A549 treated with AZD2906 at 1 μM for 4 hours (cell line): ENCODE measurements at places on chromosomes 12 and 14. TPM values are rescaled to one million over a fixed set of nuclear protein-coding genes. Genes with fewer than 3 reads are reported as not detected.

DTX3 gene
- 14.2 to 19.7 TPM (median 18.7 TPM) in 5 replicates for total RNA-seq

LMNTD1 gene
- total RNA-seq: not detected in 5 replicates

RNF34 gene
- total RNA-seq: 37.7 to 42.0 TPM (median 39.6 TPM) in 5 replicates

FNTB gene
- total RNA-seq: 21.7 to 25.6 TPM (median 23.7 TPM) in 5 replicates

DTX1 gene
- total RNA-seq: 0.26 to 0.45 TPM (median 0.36 TPM) in 5 replicates

CLMN gene
- 4.8 to 8.1 TPM (median 6.9 TPM) in 5 replicates for total RNA-seq

GPR162 gene
- total RNA-seq: 0.26 to 0.41 TPM (median 0.33 TPM) in 5 replicates

KCNH3 gene
- total RNA-seq: 1.5 to 2.6 TPM (median 2.2 TPM) in 5 replicates

SLC7A7 gene
- total RNA-seq: 18.9 to 31.0 TPM (median 23.9 TPM) in 5 replicates

SLC35F4 gene
- not detected in 5 replicates for total RNA-seq

BICDL1 gene
- 2.9 to 4.6 TPM (median 4.0 TPM) in 5 replicates for total RNA-seq

MANSC4 gene
- not detected in 5 replicates for total RNA-seq

ADGRD1 gene
- total RNA-seq: 0.42 to 0.75 TPM (median 0.48 TPM) in 5 replicates

FAM222A gene
- total RNA-seq: 3.4 to 5.7 TPM (median 4.6 TPM) in 5 replicates

IL26 gene
- total RNA-seq: not detected in 5 replicates

C1S gene
- 40.4 to 73.4 TPM (median 41.9 TPM) in 5 replicates for total RNA-seq

TMEM179 gene
- 0.29 to 0.54 TPM (median 0.39 TPM) in 5 replicates for total RNA-seq

KLRF1 gene
- not detected in 5 replicates for total RNA-seq

CD163 gene
- 0.03 to 0.06 TPM (median 0.06 TPM) in 3 of 5 replicates, not detected in the others for total RNA-seq

PDZRN4 gene
- 0.02 to 0.03 TPM (median 0.03 TPM) in 3 of 5 replicates, not detected in the others for total RNA-seq

TDRD9 gene
- total RNA-seq: 0.18 to 0.57 TPM (median 0.49 TPM) in 5 replicates

KRT77 gene
- not detected in 5 replicates for total RNA-seq

C2CD5 gene
- total RNA-seq: 10.0 to 13.6 TPM (median 12.8 TPM) in 5 replicates

CBLN3 gene
- 1.0 to 1.7 TPM (median 1.3 TPM) in 5 replicates for total RNA-seq

KRT74 gene
- total RNA-seq: 0.02 to 0.03 TPM in 2 of 5 replicates, not detected in the others

STAC3 gene
- total RNA-seq: 0.22 to 0.56 TPM (median 0.42 TPM) in 5 replicates

ORMDL2 gene
- 67.3 to 104 TPM (median 102 TPM) in 5 replicates for total RNA-seq

RNF212B gene
- total RNA-seq: not detected in 5 replicates

SDS gene
- total RNA-seq: 0.49 to 1.8 TPM (median 1.6 TPM) in 5 replicates

FUT8 gene
- 9.9 to 12.9 TPM (median 12.1 TPM) in 5 replicates for total RNA-seq

CLEC2A gene
- total RNA-seq: not detected in 5 replicates

RASSF8 gene
- total RNA-seq: 6.9 to 11.3 TPM (median 9.1 TPM) in 5 replicates

AKAP5 gene
- total RNA-seq: 0.22 to 0.37 TPM (median 0.31 TPM) in 5 replicates

KLRC4 gene
- not detected in 5 replicates for total RNA-seq

KLHL33 gene
- total RNA-seq: 0.01 to 0.03 TPM (median 0.02 TPM) in 4 of 5 replicates, not detected in the other

NTN4 gene
- total RNA-seq: 38.7 to 42.6 TPM (median 41.9 TPM) in 5 replicates

GDF3 gene
- not detected in 5 replicates for total RNA-seq

INTS13 gene
- total RNA-seq: 19.1 to 26.9 TPM (median 22.5 TPM) in 5 replicates

SPTB gene
- total RNA-seq: 1.4 to 1.7 TPM (median 1.5 TPM) in 5 replicates

MSRB3 gene
- total RNA-seq: 20.4 to 22.6 TPM (median 22.4 TPM) in 5 replicates

GXYLT1 gene
- 11.2 to 15.3 TPM (median 13.9 TPM) in 5 replicates for total RNA-seq

SAMD15 gene
- 1.4 to 3.1 TPM (median 1.5 TPM) in 5 replicates for total RNA-seq

C12orf54 gene
- not detected in 5 replicates for total RNA-seq

TAS2R43 gene
- total RNA-seq: not detected in 5 replicates

PTCSC3 gene
- not detected in 5 replicates for total RNA-seq

KLRC1 gene
- total RNA-seq: not detected in 5 replicates

KRT6C gene
- total RNA-seq: not detected in 5 replicates

OVCH1 gene
- not detected in 5 replicates for total RNA-seq

NANOG gene
- total RNA-seq: 0.03 to 0.19 TPM (median 0.07 TPM) in 3 of 5 replicates, not detected in the others

RNASE2 gene
- not detected in 5 replicates for total RNA-seq

BCL11B gene
- 0.23 to 0.34 TPM (median 0.26 TPM) in 5 replicates for total RNA-seq
